ENCODE measurements at places on chromosomes 6 and 20.

DNA sequence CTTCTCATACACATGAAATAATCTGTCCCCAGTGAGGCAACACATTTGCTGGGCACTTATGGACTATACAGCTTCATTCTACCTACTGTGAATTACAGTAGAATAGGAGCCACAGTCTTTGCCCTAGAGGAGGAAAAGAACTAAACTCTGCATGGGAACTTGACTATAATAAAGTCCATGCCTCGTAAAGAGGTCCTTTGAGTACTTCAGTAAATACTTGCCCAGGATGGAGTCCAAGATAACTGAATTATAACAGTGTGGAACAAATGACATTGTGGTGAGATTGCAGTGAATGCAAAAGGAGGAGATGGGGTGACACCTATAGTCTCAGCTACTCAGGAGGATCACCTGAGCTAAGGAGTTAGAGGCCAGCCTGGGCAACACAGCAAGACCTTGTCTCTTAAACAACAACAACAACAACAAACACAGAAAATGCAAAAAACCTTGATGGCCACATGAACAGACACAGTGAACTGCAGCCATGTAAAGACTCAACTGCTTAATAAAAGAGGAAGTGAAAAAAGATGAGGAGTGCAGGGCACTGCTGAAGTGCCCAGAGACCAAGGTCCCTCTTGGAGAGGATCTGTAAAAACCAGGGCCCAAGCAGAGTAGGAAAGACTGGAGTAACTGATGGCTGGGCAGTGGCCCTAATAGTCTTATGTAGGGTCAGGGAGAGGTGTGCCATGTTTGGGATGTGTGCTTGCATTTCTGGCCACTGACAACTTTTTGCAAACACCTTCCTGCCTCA is 3.7 kb downstream of the MRPS18A start:
- no peak for DNase-seq

DNA sequence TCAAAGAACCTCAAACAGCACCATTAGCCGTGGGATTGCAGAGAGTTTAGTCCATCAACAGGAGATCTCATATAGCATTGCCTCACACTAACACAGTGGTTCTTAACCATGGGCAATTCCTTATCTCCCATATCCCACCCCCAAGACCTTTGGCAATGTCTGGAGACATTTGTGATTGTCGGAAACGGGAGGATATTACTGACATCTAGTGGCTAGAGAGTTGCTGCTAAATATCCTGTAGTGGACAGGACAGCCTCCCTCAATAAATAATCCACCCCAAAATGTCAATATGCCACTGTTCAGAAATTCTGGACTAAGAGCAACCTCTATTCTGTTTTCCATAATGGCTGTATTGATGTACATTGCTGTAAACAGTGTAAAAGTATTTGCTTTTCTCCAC is 210.1 kb upstream of the CCN2 start:
- no peak for DNase-seq

- DNase-seq = no peak
These were observed 41.2 kb upstream of the KCNG1 start for GRCh38 chr20:51064137-51064536.

DNA sequence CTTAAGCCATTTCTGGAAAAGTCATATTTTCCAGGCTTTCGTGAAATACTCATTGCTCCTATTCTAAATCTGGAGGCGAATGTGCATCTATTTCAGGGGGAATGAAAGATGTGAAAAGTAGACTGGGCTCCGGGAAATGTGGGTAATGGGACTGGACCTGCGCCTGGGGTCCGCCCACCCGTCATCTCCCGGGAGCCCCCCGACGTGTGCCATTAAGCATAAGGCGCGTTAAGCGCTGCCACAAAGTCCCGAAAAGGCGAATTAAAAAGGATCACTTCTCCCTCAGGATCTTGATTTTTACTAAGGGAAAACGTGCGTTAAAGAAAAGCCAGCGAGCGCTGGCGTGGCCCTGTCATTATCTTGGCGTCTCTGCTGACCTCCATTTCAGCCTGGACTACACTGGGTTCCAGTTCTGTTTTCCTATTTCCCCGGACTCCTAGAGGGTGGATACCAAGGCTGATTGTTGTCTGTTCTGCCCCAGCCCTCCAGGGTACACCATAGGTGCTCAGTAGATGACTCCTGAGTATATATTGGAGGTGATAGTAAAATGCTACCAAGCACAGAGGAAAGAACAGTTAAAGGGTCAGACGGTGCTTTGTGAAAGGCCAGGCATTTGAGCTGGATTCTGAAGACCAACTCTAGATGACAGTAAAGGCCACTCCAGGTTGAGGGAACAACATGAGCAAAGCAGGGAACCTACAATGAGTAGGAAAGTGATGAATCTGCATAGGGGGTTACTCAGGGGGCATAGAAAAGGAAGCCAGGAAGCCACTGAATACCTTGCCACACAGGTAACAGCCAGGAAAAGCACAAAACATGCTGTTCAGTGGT is 89.2 kb upstream of the ARID1B start:
- DNase-seq = peak; percentile 13

- no peak for DNase-seq
These were observed 5.5 kb downstream of the CST7 start for GRCh38 chr20:24954566-24954965.

- no peak for DNase-seq
These were observed 19.4 kb downstream of the CDS2 start for GRCh38 chr20:5146099-5146668.

DNA sequence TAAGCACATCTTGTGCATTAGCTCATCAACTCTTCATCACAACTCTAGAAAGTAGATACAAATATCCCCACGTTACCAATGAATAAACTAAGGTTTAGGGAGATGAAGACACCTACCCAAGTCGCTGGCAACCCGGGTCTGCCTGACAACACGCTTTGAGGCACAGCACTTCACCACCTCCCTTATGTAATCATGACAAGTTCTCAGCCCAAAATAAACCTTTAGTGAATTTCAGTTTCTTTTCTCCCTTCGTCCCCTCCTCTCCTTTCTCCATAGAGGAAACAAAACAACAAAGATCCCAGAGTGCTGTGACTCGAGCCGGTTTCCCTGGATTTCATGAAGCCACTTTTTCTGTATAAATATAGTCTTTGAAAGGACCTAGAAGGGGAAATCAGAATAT is 105.4 kb downstream of the MAFB start:
- DNase-seq = no peak

GRCh38 chr6:155408981-155409380 is 46.7 kb downstream of the NOX3 start:
- no peak for DNase-seq

DNA sequence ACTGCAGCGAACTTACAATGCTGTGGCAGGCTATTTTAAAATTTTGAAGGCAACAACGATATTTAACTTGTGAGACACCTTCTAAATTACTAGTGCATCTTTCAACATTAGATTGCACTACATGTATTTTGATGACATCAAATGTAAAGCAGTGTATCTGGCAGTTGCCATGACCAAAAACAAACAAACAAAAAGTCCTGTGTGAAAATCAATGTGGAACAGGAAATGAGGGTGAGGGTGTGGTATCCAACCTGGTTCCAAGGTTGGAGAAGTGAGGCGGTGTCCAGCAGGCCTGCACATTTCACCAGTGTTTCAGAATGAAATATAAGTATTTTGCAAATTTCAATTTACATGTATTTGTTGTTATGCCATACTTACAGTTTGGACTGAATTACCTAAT is 112.0 kb downstream of the LAMP5 start:
- no peak for DNase-seq

DNA sequence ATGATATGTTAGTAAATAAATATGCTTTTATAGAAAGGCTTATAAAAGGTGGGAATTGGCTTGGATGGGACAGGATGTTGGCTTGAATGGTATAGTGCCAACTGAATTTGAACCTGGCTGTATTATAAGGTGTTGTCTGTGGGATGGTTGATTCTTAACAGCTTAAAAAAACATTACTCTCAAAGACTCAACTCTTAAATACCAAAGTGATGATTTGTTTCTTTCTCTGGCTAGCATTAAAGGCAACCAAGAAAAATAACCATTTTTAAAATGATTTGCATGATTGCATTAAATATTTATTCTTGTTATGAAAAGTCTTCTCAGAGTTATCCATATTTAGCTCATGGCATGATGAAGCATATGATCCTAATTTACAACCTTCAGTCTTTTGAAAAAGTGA is 216.2 kb downstream of the RIMS1 start:
- DNase-seq = no peak

- no peak for DNase-seq
These were observed 2.1 kb upstream of the VSX1 start for GRCh38 chr20:25083773-25084625.

DNA sequence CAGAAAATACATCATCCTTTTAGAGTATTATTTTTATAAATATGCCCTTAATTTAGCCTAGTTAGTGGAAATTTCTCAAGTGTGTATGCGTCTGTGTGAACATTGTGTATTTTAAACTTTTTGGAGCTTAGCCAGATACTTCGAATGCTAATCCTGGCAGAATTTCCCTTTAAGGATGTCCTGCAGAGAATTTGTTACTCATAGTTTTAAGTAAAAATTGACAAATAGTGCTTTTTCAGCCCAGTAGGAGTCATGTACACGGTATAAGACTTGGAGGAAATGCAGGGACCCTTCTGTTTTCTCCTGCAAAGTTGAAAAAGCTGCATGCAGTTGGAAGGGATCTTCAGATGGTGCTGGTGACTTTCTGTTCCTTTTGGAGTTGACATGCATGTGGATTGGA is at the start of gene FHL5:
Gene FHL5 (plus strand): TSS at position 243 of the 400 bp plus-strand sequence. CDS start 40,486 bp downstream, outside the sequence.
- no peak for DNase-seq

DNA sequence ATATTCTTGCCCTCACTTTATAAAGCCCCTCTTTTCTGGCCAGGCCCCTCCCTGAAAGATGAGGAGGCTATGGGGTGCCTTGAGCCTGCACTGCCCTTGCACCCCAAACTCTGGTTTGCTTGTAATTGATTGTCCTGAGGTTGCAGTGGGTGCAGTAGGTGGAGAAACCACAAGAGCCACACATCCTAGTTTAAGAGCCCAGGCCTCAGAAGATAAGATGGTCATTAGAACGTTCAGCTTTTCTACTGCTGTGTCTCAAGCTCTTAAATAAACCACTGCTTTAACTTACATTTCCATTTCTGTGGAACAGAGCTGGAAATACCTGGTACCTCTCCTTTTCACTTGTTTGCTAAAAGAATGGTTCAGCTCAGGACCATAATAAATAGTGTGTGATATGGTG is 9.0 kb downstream of the MRAP2 start:
- DNase-seq = no peak

- DNase-seq = no peak
These were observed 2.1 kb downstream of the HNF4A start for GRCh38 chr20:44357555-44358125.

DNA sequence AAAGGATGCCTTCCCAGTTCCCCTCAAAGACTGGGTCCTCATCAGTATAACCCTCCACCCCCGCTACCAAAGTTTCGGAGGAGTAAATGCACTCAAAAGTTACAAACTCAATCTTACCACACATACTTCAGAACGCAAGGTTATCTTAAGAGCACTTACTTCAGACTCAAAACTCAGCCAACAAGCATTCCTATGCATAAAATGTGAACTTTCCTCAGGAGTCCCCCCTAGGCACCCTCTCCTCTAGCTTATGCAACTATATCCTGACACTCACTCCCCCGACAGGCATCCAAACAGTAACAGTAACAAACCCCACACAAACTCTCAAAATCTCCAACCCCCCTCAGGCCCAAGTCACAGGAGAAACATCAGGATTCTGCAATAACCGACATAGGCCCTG is 11.1 kb upstream of the ADTRP start:
- no peak for DNase-seq

DNA sequence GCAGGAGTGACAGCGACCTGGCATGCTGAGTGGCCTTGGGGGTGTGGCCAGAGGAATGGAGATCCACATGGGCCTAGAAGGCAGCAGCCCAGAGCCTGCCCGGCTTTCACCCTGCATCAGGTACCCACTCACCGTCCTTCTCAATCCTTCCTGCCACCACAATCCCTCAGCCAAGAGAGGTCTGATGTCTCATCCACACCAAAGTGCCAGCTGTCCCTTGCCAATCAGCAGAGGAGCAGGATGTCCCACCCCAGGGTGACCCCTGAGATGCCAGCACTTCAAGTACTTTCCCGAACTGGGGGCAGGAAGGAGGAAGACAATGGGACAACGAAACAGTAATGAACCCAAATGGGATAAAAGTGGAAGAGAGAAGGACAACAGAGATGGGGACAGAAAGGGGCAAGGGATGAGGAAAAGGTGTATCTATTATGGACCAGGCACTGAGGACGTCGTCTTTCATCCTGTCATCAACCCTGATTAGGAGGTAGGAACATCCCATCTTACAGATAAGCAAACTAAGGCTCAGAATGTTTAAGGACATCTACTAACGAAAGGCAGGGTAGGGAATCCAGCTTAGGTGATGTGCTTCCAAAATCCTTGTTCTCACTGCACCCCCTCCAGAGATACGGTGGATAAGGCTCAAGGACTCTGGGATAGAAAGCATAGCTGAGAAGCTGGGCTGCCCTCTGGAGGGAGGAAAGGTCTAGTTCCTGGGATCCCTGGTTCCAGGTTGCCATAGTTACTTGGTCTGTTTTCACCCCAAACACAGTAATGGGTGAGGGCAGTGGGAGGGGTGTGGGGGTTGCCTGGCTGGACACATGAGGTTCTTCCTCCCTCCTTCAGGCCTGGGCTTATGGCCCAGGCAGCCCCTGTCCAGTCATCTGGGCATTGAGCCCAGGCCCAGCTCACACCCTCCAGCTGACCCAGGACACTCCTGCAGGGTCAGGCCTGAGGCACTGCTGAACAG is 4.5 kb upstream of the TNXB start:
- DNase-seq = no peak

GRCh38 chr20:18094191-18094590 is 36.5 kb upstream of the OVOL2 start:
- no peak for DNase-seq

- no peak for DNase-seq
These were observed 78.4 kb downstream of the NOL4L start for GRCh38 chr20:32506721-32507120.

GRCh38 chr20:48106428-48106827 is 321.1 kb upstream of the SULF2 start:
- DNase-seq = no peak

- no peak for DNase-seq
These were observed 21.6 kb upstream of the GJA1 start for GRCh38 chr6:121413879-121414278.

DNA sequence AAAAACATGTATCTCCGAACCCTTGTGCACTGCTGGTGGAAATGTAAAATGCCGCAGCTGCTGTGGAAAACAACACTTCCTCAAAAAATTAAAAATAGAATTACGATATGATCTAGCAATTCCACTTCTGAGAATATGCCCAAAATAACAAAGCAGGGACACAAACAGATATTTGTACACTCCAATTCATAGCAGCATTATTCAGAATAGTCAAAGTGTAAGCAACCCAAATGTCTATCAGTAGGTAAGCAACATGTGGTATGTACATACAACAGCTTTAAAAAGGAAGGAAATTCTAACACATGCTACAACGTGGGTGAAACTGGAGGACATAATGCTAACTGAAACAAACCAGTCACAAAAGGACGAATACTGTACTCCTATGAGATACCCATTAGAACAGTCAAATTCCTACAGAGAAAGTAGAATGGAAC is 5.7 kb upstream of the RAB5IF start:
- no peak for DNase-seq

GRCh38 chr6:164108092-164108491 is 693.6 kb downstream of the QKI start:
- DNase-seq = no peak

Measured in hypothalamus (tissue), 51 donors.